Peyer's patch (tissue), 4 donors: ENCODE measurements at places on chromosomes 3 and 15.

DNA sequence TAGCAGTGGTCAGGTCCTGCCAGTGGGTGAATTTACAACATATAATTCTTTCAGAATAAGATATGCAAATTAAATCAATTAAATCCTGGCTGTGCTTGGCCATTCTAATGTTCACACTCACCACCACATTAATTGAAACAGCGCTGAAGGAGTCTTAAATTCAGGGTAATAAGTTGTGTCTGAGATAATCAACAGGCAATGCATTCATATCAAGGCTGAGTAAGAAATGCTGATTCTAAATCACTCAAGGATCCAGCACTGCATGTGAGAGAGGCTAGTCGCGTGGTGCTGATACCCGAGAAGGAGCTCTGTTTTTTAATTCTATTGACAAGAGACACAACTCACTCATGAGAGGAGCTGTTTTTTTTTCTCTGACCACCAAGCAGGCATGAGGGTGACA lies 588.8 kb upstream of the ADAMTS9 start:
- no peak for DNase-seq

DNA sequence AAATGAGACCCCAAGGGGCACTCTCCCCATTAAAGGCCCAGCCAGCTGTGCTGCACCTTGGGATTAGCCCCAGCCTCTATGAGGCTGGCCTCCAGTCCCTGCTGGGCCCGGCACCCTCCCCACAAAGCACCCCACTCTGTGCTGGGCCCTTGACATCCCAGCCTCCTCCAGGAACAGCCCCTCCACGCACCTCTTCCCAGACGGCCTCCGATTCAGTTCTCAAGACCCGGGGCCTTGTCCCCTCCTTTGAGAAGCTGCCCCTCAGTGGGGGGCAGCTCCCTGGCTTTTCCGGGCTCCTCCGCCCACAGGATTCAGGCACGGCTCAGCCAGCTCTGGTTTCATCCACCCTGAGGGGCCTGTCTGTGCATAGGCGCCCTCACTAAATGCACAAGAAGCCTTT lies 144.1 kb downstream of the LRRK1 start:
- no peak for DNase-seq

DNA sequence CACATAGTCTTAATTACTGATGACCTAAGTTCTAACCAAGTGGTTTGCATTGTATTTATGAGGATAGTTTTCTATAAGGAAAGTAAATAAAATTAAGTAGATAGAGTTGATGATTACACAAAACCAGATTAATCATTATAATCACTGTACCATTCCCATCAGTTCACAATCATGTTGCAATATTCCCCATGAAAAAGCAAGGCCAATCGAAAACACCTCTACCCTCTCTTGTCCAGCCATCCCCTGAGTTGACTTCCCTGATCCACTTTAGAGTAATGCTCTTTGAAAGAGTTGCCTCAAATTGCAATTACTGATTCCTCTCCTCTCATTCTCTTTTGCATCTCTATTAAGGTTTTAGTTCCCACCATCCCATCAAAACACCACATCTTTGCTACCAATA lies 21.0 kb downstream of the BCHE start:
- no peak for DNase-seq

- DNase-seq = no peak
Observed at GRCh38 chr3:49674497-49674983, 389 bp downstream of the APEH start.

- DNase-seq = no peak
Observed at GRCh38 chr3:12681943-12682390, 18.1 kb upstream of the RAF1 start.

GRCh38 chr15:63528138-63528659 lies 23.8 kb downstream of the USP3 start:
- no peak for DNase-seq

DNA sequence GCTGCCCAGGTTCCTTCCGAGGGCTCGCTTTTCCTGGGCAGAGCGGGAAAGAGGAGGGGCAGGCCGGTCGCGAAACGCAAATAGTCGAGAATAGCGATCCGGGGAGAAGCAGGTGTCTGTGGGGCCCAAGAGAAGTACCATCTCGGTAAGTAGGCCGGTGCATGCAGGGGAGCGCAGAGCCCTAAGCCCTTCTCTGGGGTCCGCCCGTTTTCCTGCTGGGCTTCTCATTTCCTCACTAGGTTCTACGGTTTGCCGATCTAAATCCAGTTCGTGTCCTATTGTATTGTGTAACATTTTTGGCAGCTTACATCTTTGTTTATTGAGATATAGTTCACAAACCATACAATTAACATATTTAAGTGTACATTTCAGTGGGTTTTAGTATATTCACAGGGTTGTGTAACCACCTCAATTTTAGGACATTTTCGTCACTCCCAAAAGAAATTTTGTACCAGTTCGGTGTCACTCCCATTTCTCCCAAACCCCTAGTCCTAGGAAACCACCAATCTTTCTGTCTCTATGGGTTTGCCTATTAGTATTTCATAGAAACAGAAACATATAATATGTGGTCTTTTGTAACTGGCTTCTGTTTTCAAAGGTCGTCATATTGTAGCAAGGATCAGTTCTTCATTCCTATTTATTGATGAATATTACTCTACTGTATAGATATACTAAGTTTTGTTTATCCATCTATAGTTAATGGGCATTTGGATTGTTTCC lies 6.8 kb upstream of the TRIM69 start:
- no peak for DNase-seq

GRCh38 chr3:110984456-110985250 lies 87.0 kb upstream of the NECTIN3 start:
- no peak for DNase-seq

DNA sequence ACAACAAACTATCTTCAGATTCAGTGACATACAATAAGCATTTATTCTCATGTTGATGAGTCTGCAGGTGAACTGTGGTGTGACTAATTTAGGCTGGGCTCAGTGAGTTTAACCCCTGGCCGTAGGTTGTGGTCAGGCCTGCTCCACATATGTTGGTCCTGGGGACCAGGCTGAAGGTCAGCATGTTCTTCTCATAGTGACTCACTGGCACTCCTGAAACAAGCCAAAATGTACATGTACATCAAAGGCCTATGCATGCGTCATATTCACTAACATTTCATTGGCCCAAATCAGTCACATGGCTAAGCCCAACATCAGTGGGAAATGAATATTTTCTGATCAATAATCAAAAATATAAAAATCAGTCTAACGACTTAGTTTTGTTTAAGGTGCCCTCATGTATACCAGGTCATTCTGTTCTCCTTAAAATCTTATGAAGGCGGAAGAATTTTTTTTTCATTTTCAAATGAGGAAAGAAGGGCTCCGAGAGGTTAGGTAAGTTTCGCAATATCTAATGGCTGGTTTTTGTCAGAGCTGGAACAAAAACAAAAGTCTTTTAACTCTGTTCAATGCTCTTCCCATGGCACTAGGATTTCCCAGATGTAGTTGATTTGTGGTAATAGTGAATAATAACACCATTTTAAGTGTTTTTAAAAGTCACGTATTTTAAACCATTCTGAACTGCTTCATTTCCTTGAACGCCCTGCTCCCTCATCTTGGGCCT lies 148.5 kb downstream of the MFSD1 start:
- no peak for DNase-seq

DNA sequence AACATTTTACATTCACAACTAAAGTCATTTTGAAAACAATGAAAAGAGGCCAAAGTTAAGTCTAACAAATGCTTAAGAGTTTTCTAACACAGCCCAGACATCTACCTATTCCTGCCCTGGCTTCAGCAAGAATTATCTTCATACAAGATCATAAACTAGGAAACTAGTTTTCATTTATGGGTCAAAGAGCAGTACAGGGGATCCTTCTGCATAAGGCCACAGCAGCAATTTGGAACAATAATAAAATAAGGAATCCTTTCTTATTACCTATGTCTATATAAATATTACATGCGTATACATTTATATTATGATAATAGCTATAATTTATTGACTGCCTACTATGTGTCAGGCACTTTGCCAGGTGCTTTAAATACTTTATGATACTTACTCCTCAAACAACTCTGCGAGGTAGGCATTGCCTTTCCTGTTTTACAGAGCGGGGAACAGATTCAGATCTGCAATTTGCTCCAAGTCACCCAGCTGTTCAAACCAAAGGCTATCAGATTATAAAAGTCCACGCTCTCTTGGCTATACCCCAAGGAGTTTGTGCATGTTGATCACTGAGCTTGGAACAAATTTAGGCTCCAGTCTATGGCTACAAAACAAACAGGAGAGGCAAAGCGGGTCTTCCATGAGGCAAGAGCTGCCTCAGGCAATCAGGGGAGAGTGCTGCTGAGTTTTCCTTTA lies 196.4 kb downstream of the RORA start:
- no peak for DNase-seq

- DNase-seq = no peak
Observed at GRCh38 chr3:160112481-160112880, 112.7 kb upstream of the C3orf80 start.

- DNase-seq = peak; percentile 55
Observed at GRCh38 chr3:42701371-42702065, 1.1 kb downstream of the HHATL start.

DNA sequence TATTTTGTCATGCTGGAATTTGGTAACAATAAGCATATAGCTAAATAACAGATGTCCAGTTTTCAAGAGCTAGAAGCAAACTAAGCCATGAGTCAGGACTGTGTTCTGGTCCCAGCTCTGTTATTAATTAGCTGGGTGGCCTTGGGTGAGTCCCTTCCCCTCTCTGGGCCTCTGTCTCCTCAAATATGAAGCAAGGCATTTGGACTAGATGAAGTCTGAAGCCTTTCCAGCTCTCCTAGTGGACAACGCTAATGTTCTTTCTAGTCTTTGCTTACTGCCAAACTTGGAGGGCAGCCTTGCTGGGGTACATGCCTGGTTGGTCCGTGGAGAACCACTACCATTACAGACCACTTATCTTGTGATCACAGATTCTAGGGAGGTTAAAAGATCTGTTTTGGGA lies 127.6 kb downstream of the DUT start:
- DNase-seq = no peak

- DNase-seq = no peak
Observed at GRCh38 chr3:134820994-134821393, 25.9 kb downstream of the EPHB1 start.

- no peak for DNase-seq
Observed at GRCh38 chr3:127639173-127640041, 10.4 kb downstream of the PODXL2 start.

DNA sequence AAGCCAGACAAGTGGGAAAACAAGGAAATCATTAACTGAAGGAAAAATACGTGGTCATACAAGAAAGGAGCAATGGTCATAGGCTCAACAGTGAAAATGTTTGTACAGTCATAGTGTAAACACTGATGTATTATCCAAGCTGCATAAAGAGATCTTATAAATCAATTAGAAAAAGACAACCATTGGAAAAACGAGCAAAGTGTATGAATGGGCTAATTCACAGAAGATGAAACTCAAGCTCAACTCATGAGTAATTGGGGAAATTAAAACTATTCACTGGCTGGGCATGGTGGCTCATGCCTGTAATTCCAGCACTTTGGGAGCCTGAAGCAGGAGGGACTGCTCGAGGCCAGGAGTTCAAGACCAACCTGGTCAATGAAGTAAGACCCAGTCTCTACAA lies 6.4 kb upstream of the IGF2BP2 start:
- no peak for DNase-seq

GRCh38 chr3:137134431-137134830 lies 176.6 kb downstream of the IL20RB start:
- no peak for DNase-seq

- no peak for DNase-seq
Observed at GRCh38 chr3:514192-514591, 317.6 kb downstream of the CHL1 start.

GRCh38 chr15:48427479-48427878 lies 96.2 kb downstream of the DUT start:
- no peak for DNase-seq
